ENCODE measurements at places on chromosomes 12 and 14. TPM values are rescaled to one million over a fixed set of nuclear protein-coding genes. Genes with fewer than 3 reads are reported as not detected.

GRCh38 chr12:86911973-86912372 is 655.8 kb upstream of the MGAT4C start:
- no peak for DNase-seq

DNA sequence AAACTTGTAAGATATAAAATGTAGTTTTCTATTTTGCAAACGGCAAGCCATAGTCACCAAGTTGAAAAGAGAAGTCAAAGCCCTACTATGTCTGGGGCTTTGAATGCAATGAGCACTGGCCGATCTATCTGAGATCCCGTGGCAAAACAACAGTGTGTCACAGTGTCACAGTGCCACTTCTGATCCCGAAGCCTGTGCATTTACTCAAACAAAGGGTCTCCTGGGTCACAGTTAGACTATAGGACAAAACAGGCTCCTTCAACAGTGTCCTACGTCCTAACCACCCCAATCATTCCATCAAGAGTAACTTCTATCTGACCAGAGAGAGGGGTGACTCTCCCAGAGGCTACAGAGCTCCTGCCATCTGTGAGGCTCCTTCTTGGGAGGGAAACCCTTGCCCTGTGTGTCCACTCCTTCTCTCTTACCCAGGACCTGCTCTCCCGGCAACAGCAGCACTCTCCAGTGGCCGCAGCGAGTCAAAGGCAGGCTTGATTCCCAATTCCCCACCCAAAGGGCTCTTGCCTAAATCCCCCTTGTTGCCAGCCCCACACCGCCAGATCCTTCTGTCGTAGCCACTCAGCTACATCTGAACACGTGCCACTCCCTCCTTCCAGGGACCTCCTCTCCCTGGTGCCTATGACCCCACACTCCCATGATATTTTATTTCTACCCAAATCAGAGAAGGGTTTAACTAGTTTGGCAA is 14.0 kb upstream of the SELPLG start:
- DNase-seq: peak; percentile 94

DNA sequence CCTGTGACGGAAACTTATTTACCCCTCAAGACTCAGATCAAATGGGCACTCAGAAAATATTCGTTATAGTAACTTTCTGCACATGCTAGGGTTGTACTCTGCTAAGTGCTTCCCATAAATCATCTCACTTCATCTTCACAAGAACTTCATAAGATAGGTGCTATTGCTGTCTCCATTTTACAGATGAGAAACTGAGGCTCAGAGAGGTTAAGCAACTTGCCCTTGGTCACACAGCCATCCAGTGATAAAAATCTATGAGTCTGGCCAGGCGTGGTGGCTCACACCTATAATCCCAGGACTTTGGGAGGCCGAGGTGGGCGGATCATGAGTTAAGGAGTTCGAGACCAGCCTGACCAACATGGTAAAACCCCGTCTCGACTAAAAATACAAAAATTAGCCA is 33.2 kb upstream of the LHX5 start:
- DNase-seq: no peak

DNA sequence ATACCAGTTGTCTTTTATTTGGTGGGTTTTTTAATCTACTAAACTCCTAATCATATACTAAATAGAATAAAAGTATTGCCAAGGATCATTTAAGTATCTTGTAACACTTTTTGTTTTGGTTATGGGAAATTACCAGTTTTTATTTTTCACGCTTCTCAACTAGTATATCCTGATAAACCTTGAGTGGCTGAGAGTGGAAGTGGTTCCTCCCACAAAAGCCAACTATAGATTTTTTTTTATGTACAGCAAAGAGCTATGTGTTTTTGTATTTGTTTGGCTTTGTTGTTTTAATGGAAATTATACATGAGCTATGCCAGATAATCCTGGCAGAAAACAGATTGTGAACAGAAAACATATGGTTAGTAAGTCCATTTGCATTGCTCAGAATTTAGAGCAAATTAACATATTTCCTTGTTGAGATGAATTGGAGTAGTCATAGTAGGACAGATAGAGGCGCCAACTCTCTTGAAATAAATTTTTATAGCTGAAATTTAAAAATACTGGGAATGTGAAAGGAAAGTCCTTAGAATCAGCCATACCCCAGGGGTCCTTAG is 60.9 kb upstream of the PSMA6 start:
- no peak for DNase-seq

DNA sequence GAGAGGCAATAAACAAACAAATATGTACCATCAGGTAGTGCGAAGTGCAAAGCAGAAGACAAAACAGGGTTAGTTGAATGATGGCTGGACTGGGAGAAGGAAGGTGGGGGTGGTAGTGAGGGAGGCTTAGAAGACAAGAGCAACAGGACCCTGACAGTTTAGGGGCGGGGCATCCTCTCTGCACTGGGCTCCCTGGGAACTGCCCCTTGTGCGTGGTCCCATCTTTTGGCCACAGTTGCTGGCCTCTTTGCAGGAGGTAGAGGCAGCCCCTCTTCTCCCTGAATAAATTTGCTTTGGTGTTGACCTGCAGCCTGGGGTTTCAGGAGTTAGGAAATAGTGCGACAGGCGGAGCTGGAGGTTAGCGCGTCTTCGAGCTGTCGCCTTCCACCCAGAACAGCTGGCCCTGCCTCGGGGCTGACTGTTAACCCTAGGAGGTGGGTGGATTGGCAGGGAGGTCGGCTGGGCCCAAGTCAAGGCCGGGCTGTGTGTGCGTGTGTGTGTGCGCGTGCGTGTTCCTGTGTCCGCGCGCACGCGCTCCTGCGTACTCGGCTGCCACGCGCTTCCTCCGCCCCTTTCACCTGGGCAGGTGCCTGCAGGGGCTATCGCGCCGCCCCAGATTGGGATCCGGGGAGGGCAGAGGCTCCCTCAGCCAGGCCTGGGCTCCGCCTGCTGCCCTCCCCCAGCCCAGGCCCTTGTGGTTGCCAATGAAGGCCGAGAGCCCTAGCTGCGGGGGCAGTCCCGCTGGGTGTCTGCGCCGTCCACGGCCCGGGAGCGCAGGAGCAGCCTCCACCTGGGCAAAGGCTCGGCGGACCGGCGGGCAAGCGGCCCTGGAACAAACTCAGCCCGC is 180.8 kb downstream of the ADCK1 start:
- no peak for DNase-seq

DNA sequence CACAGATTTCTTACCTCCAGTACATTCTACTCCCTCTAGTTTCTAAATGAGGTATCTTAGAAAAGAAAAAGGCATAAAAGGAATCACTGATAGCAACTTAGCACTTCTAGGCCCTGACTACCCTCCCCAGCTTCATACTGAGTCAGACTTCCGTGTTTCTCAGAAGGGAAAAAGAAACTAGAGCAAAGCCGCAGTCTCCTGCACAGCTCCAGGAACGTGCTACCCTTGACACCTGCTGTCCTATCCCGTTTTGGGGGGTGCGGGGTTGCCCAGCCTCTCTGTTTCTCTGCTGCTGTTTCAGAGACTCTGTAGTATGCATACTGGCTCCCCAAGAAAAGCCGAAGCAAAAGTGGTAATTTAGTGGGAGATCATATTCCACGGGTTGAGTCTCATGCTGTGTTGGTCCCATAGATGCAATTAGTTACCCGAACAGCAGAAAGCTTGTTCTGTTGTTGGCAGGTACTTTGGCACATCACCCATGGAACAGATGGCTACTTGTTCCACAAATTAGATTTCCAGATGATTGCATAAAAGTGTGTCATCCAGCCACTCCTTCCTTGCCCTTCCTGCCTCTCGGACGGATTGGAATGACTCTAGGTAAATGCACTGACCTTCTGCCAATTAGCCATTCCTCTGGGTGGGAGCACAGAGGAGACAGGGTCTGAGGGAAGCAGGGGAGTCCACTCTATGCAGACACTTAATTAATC is 438.1 kb downstream of the FUT8 start:
- DNase-seq: no peak

AQP2 gene
- total RNA-seq: not detected

DNA sequence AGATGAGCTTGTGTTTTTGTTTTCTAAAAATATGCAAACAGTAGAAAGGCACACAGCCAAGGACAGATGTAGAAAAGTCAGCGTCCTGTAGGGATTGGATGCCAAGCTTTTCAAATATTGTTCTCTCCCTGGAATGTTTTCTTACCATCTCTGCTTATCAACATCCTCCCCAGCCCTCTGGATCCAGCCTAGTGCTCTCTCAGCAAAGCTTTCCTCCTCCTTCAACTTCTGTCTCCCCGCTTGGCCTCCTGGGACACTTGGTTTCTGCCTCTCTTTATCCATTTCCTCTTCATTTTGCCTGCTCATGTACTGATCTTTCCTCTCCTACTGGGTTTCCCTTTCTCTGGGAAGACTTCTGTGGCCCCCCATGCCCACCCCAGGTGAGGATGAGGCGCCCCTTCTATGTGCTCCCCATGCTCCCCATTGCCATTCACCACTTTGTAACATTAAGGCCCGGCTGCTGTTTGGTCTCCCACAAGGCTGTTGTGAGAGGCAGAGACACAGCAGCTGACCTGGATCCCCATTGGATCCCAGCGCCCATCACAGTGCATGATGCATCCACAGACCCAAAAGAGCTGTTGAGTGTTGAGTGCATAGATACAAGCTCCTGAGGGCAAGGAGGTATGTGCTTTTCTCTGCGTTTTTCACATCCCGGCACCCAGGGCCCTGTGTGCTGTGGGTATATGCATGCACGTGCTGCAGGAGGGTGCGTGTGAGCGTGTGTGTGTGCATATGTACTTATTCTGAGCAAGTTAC is 38.2 kb downstream of the EVL start:
- DNase-seq: peak; percentile 24

GRCh38 chr14:94100847-94101246 is 9.7 kb upstream of the IFI27 start:
- DNase-seq: peak; percentile 36

SLCO1A2 gene
- total RNA-seq: not detected

GRCh38 chr14:104975481-104976197 is 2.5 kb downstream of the AHNAK2 start:
- no peak for DNase-seq
